Activated T-cell treated with anti-CD3 and anti-CD28 coated beads, Interleukin-2, amount 50 U/mL, for 72 hours (primary cell): ENCODE measurements at places on chromosomes 13 and 19. TPM values are rescaled to one million over a fixed set of nuclear protein-coding genes. Genes with fewer than 3 reads are reported as not detected.
A peak's percentile ranks its signal among the peaks of the same experiment; 100 is the strongest.

- peak overlapping the region; percentile 63 for H3K4me3 ChIP-seq
- no peak overlapping the region for H3K27ac ChIP-seq
- H3K36me3 ChIP-seq, result peaks cover 2% of the 10 kb centered on the region
- H3K27me3 ChIP-seq, result peaks cover 30% of the 10 kb centered on the region
- H3K4me1 ChIP-seq, result peaks cover 6% of the 10 kb centered on the region
Observed at GRCh38 chr13:21059641-21060337, 1.6 kb downstream of the LATS2 start.

GRCh38 chr13:102856557-102856956, 10.7 kb downstream of the ERCC5 start:
- no peak overlapping the region for H3K4me3 ChIP-seq
- peaks cover 36% of the 10 kb centered on the region for H3K4me1 ChIP-seq
- no peak for DNase-seq
- no peak overlapping the region for H3K27ac ChIP-seq
- peaks cover 54% of the 10 kb centered on the region for H3K36me3 ChIP-seq

- H3K36me3 ChIP-seq, result peaks cover 28% of the 10 kb centered on the region
- H3K4me3 ChIP-seq, result no peak overlapping the region
- H3K27ac ChIP-seq, result no peak overlapping the region
- no peaks in the 10 kb centered on the region for H3K27me3 ChIP-seq
- H3K4me1 ChIP-seq, result no peaks in the 10 kb centered on the region
Observed at GRCh38 chr19:14699641-14700040, 9.8 kb downstream of the ZNF333 start.

- H3K36me3 ChIP-seq, result no peaks in the 10 kb centered on the region
- no peak overlapping the region for H3K4me3 ChIP-seq
- no peak for DNase-seq
- no peak overlapping the region for H3K27ac ChIP-seq
- H3K4me1 ChIP-seq, result peaks cover 9% of the 10 kb centered on the region
Observed at GRCh38 chr13:20491926-20492435, 33.7 kb downstream of the CRYL1 start.

GRCh38 chr19:3672993-3673392, 27.3 kb downstream of the PIP5K1C start:
- peaks cover 24% of the 10 kb centered on the region for H3K4me1 ChIP-seq
- no peak overlapping the region for H3K4me3 ChIP-seq
- H3K27me3 ChIP-seq, result no peaks in the 10 kb centered on the region

DNA sequence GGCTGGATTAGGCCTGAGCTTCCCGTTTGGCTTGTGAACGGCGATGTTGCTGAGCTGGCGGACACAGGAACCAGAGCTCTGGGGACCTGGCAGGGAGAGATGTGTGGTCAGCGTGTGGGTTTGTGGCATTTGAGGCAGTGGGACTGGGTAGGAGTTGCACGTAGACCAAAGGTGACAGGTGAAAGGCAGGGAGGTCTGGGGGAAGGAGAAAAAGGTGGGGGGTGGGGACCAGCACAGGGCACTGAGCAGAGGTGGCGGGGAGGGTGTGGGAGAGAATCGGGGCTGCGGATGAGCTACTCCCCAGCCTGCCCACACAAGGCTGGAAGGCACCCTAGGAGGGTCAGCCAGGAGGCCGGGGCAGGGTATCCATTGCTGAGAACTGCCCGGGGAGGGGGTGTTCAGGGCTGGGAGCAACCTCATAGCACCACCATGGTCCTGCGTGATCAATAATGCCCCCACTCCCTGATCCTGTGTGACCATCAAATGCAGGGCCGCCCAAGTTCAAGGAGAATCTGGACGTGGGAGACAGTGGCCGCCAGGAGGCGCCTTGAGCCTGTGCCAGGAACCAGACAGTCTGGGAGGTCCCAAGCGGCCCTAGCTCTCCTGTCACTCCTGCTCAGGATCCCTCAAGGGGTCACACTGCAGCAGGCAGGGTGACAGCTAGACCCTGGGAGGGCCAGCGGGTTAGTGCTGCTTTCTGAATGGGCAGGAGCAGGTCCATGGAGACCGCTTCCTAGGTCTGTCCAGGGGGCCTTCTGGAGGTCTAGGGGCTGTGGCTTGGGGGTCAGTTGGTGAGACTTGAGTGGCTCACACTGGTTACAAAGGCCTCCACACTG, 12.8 kb upstream of the SELENOW start:
- no peaks in the 10 kb centered on the region for H3K36me3 ChIP-seq
- no peak overlapping the region for H3K27ac ChIP-seq
- H3K4me3 ChIP-seq, result no peak overlapping the region
- peak; percentile 36 for DNase-seq
- H3K4me1 ChIP-seq, result peaks cover 10% of the 10 kb centered on the region

CYP4F12 gene
- total RNA-seq, result 0.16 TPM

PGLYRP1 gene
- total RNA-seq, result not detected

ACP7 gene
- not detected for total RNA-seq

HIPK4 gene
- 0.12 TPM for total RNA-seq

EFNB2 gene
- 0.24 TPM for total RNA-seq
